ENCODE measurements at places on chromosomes 2 and 18.
A peak's percentile ranks its signal among the peaks of the same experiment; 100 is the strongest.

DNA sequence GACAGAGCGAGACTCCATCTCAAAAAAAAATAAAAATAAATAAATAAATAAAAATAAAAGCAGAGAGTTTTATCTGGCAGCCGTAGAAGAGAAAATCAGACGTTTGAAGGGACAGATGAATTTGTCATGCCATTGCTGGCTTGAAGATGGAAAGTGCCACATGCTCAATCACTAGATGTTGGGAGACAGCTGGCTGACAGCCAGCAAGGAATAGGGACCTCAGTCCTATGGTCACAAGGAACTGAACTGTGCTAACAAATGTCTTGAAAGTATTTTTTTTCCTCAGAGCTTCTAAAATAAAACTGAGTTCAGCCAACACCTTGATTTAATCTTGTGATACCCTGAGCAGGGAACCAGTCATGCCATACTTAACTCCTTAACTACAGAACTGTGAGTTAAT is 65.4 kb downstream of the DTNA start:
- DNase-seq = no peak

GRCh38 chr18:45589356-45590035 is 25.8 kb upstream of the SLC14A2 start:
- no peak for DNase-seq

GRCh38 chr2:129296806-129297205 is 682.7 kb upstream of the RAB6C start:
- no peak for DNase-seq

- DNase-seq = no peak
These were observed 107.2 kb downstream of the CD226 start for GRCh38 chr18:69840445-69840844.

DNA sequence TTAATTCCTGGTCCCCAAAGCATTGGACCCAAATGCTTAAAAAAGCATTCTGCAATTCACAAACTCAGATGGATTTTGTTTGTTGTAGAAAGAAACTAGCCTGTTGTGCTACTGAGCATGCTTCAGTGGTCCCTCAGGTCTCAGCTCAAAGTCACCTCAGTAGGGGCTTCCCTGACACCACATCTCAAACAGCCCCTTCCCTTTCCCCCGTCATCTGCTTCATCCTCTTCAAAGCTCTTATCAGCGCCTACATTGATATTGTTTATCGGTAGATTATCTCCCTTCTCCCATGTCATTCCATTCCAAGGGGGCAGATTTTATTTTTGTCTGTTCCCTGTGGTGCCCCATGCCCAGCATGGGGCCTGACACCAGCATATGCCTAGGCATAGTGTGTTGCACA is 172.9 kb downstream of the CELF4 start:
- no peak for DNase-seq

DNA sequence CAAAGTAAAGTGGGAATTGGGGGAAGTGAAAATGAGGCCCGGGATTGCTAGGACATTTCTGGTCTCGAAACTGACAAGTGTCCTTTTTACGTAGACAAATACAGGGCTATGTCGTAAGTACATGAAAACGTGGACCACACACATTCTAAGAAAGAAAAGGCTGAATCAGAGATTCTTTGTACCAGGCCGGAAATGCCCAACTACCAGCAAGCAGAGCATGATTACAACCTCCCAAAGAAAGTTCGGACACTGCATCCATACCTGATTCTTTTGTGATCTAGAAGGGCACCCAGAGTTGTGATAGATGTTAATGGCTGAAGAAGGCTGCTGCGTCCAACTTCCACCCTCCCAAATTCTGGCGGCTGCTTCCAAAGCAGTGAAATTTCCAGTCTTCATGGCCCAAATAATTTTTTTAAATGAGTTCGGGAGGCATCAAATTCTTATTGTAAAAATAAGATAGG is 1.7 kb downstream of the RBMS1 start:
- DNase-seq = no peak

DNA sequence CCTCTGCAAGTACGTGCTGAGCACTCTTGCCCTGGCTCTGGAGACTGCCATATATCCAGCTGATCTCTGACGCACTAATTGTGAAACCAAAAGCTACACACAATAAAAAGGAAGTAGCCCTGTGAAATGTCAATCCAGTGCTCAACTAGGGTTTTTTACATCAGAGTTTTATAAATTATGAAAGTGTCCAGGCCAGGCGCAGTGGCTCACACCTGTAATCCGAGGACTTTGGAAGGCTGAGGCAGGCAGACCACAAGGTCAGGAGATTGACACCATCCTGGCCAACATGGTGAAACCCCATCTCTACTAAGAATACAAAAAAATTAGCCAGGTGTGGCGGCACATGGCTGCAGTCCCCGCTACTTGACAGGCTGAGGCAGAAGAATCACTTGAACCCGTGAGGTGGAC is 24.5 kb upstream of the PEX13 start:
- DNase-seq = no peak

GRCh38 chr18:62523631-62524439 is 1.0 kb downstream of the ZCCHC2 start:
- peak; percentile 77 for DNase-seq

DNA sequence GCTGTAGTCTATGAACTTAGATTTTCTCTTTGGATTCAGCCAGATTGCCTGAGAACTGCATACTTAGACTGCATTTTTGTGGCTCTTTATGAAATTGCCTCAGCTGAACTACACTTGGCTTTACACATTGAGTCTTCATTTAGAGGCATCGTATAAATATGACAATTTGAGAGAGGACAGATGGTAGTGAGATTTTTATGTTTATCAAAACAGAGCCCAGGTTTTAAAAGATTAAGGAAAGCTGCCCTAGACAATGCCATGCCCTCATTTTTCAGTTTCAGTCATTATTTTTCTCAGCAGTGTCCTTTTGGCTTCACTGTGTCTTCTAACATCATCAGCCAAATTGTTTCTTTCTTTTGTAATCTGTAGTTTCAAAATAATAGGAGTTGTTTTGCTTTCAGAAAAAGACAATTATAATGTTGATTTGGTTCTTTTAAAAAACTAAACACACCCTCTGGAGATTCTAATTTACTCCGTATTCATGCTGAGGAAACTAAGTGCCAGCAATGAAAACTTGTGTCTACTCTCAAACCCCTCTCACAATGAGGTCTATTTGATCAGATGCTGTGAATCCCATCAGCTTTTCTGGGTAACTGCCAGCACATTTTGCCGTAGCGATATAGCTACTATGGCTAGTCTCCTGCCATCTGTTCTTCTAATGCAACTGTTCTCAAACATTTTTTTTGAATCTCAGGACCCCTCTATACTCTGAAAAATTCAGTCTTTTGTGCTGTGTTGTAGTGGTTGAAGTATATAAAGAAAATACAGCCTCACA is 46.2 kb downstream of the TWSG1 start:
- no peak for DNase-seq

DNA sequence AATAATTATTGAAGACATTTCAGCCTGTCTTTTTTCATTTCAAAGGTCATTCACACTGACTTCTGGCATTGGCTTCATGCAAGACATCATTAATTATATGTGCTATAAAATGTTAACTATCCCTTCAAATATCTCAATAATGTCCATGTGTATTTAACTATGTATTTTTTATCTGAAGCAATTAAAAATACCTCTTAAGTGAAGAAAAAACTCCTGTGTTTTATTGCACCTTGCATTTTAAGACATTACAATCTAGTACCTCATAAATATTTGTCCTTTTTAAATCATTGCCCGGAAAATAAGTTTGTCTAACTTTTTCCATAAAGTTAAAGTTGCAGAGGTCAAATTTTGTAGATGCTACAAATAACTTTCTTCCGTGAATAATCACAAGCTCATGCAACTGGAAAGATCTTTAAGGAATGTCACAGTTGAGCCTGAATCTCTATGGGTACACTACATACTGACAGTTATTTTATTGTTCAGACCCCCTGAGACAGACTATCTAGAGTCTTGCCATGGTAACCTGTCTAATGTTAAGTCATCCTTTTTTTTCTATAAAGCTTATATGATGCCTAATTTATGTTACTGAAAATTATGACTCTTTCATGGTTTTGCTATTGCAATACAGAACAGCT is 38.4 kb upstream of the COBLL1 start:
- DNase-seq = no peak

DNA sequence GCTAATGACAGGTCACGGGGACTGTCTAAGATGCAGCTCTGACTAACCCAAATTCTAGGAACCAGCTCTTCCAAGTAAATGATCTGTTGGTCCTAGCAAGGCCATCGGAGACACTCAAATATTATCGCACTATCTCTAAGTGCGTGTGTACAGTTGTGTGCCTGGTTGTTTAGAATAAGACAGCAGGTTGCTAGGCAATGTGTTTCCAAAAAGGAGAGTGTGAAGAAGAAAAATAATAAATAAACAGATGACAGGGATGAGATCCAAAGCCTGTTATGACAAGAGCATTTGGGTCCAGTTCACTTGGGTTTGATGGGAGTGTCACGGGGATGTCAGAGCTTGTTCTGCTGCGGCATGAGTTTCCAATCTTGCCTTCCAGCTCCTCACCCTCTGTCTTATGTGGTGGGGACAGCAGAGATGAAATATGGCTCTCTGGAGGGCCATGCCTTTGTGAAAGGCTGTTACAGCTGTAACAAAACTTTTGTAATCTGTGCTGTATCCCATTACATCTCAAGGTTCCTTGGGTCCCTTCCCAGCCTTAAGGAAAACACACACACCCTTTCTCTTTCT is 127.5 kb upstream of the TNP1 start:
- DNase-seq = no peak

DNA sequence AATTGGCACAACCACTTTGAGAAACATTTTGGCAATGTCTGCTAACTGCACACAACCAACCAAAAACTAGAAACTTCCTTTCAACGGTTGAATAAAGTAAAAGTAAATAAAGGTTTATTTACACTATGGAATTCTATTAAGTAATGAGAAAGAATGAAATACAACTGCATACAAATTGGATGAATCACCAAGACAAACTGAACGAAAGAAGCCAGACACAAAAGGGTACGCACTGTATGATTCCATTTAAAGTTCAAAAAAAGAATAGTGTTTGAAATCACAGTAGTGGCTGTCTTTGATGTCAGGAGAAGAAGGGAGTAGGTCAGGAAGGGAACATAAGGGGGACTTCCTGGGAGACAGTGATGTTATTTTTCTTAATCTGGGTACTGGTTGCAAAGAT is 46.5 kb upstream of the SULT1C3 start:
- DNase-seq = no peak

GRCh38 chr2:70557171-70557838 is 3.7 kb upstream of the TGFA start:
- no peak for DNase-seq

DNA sequence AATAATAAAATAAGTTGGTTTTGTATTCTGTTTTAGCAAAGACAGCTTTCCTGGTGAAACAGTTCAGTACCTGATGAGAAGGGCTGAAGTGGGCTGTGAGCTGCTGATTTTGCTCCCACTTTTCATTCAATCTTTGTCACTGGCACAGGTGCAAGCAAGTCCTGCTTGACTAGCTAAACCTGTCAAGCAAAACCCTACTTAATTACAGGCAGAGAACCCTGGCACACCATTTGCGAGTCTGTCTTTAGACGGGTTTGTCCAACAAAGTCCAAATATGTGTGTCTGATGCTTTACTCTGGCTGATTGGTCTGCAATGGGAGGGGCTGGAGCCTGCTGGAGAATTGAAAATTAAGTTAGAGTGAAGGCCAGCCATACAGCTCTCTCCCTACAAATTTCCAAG is 267.2 kb downstream of the EPHA4 start:
- DNase-seq = no peak

DNA sequence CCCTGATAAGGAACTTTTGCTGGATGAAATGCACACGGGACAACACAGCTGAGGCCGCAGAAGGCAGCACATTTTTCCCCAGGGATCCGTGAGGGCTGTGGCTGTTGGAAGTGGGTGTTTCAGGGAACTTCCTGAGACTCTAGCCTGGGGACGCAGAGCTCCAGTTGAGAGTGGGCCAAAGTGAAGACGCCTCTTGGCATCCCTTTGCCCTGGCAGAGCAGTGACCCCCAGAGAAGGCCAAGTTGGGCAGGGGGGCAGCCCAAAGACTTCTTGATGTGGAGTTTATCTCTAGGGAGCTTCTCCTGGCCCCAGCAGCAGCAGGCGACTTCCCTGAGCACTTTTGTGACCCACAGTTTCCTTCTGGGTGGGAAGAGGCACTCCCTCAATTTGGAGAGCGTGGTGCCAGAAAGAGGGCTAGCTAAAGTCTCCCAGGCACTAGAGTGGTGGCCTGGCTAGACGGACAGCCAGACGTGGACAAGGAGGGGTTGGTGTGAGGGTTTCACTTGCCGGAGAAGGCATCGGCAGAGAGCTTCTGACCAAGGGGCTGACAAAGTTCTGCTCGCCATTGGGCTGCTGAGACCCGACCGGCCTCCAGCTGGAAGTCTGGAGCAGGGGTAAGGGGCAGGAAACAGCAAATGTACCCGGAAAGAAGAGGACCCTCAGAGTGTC is 108.8 kb downstream of the ACKR3 start:
- DNase-seq = no peak

DNA sequence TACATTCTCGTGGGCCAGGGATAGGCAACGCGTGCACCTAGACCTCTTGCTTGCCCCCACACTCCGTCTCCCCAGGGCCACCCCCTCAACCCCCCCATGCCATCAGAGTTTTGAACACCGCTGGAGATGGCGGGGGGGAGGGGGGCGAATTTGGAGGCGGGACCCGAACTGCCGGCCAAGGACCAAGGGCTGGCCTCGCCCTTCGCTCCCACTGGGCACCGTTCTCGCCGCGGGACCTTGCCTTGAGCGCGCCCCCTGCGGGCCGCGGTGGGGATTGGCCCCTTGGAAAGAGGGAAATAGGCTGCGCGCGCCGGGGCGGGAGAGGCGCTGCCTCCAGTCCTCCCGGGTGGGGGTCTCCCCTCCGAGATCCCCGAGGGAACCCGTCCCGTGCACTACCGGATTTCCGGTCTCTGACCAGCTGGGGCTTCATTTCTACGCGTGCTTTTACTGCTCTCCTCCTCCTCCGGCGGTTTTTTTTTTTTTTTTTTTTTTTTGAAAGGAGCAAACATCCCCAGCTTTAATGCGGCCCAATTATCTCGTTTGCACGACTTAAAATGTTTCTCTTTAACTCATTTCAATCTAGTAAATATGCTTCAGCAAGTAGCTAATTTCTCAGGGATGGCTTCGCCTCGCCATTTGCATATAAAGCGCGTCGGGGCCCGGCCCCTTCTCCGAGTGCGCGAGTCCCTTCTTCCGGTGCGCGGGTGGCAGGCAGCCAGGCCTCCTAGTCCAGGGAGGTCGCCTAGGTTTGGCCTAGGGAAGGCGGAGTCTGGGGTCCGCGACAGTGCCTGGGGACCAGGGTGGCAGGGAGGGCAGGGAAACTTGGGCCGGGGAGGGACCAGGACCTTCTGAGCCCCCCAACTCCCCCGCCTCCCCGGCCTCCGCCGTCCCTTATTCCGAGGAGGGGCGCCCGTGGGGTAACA is 10.0 kb upstream of the GBX2 start:
- DNase-seq = peak; percentile 77

DNA sequence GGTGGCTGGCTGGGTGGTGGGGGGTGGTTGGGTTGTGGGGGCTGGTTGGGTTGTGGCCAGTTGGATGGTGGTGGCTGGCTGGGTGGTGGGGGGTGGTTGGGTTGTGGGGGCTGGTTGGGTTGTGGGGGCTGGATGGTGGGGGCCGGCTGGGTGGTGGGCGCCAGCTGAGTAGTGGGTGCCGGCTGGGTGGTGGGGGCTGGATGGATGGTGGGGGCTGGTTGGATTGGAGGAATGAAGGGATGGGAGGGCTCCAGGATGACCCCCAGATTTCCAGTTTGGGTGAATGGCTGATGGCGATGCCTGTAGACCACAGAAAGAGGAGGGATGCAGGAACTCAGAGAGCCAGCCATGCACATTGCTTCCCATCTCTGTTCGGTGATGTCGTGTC is 26.8 kb upstream of the GPR17 start:
- no peak for DNase-seq
